ENCODE measurements at places on chromosomes 16 and 17.
A peak's percentile ranks its signal among the peaks of the same experiment; 100 is the strongest.

- no peak for DNase-seq
Measured at GRCh38 chr16:28301620-28302019, 9.3 kb downstream of the SBK1 start.

DNA sequence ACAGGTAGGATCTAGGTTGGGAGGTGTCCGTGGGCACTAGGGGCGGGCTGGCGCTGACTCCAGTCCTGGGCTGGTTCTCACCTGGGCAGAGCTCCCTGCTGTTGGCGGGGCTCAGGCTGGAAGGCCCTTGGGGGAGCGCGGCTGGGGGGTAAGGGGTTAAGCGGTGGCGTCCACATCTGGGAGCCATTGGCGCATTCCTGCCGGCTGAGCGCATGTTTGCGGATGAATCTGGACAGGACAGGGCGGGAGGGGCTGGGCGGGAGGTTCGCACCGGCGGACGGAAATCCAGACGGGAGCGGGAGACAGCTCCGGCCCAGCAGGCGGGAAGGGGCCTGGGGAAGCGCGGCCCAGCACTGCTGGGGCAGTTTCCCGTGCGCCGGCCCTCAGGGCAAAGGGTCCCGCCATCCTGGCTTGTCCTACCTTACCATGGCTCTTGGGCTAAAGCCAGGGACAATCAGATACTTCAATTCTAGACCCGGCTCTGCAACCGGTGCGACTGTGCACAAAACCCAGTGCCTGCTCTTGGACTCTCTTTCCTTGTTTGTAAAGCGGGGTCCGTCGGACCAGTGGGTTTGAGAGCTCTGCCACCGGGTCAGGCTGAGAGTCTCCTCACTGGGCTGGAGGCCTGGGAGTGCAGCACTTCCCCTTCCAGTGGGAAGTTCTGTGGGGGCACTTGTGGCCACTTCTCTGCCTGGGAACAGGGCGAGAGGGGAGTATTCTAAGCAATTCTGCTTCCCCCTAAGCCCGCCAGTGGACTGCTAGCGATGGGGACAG lies 7.8 kb downstream of the RARA start:
- peak; percentile 8 for DNase-seq

DNA sequence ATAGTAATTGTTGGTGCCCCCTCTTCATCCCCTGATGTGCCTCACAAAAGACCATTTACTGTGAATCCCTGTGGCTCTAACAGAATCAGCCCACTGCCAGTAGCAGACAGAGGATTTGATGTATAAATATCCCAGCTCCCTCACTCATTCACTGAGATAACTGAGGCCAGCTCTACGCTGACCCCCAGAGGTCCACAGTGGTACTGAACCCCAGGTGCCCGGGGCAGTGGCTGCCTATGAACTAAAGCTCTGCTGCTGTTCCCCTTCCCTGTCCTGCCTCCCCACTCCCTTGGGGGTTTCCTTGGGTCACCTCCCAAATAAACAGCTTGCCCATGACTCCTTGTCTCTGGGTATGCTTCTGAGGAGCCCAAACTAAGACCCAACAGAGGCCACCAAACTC lies 295.8 kb downstream of the FOXL1 start:
- no peak for DNase-seq

- DNase-seq: no peak
Measured at GRCh38 chr17:68248199-68248825, 469 bp downstream of the AMZ2 start.

GRCh38 chr17:79836510-79836971 lies 2.7 kb downstream of the CBX4 start:
- DNase-seq: no peak

Data from activated CD4-positive, alpha-beta T cell treated with anti-CD3 and anti-CD28 coated beads for 1 hour (primary cell).